NCI-H446 treated with DMSO at 0.1 percent for 48 hours (cell line): ENCODE measurements at places on chromosomes 7 and 10.

DNA sequence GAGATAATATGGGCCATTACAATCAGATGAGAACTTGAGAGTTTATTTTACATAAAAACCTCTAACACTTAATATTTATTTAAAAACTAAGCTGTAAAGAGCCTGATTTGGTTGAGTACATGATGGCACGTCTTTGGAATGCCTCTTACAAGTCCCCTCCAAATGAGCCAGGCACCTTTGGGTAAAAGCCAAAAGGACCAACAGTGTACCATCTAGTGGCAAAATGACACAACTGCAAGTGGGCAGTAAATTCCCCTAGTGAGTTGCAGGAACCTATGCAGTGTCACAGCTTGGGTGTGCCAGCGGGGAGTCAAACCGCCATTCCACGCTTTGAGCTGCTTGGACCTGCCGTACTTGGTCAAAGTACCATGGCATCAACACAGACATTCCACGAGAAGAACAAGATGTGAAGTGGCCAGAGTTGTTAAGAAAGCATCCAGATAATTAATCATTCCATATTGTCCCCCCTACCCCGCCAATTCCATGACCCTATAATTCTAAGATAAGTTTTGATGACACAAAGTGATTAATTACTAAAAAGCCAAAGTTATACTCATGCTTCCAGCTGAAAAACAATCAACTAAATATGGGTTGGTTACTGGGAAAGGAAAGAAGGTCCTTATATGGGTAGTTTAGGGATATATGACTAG, 115.2 kb downstream of the SORBS1 start:
- peak; percentile 19 for DNase-seq

GRCh38 chr10:118481871-118482270, 113.6 kb downstream of the PRLHR start:
- DNase-seq, result no peak

- peak; percentile 96 for DNase-seq
These were observed at the start of gene PITRM1 for GRCh38 chr10:3172446-3173170. Gene PITRM1, minus strand, starts transcription at chr10:3172782. Its CDS starts 10 bp downstream, at chr10:3172772.

DNA sequence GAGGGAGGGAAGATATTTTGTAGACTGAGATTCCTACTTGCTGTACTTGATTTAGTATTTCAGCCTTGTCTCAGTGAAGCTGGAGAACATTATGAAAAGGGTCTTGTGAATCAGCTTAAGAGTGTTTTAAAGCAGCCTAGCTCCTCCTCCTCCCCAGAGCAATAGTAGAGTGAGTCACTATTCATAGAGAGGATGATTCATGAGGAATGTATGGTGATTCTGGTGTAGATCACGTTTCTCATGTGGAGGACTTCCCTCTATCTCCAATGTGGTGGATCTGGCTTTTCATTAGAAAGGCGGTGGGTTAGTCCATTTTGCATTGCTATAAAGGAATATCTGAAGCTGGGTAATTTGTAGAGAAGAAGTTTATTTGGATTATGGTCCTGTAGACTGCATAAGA, 340.1 kb upstream of the CHRM2 start:
- DNase-seq, result no peak

- DNase-seq, result no peak
These were observed 473.5 kb downstream of the AUTS2 start for GRCh38 chr7:70071766-70072165.

DNA sequence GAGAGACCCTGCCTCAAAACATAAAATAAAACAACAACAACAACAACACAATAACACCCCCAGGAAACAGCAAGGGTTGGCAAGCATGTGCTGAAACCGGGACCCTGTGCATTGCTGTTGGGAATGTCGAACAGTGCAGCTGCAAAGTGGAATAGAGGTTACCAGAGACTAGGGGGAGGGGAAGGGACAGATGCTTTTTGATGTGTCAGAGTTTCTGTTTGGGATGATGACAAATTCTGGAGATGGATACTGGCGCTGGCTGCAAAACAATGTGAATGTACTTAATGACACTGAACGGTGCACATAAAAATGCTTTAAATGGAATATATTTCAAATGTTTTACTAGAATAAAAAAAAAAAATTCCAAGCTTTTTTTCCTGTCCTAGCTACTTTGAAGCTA, 241.8 kb downstream of the TEX36 start:
- DNase-seq, result no peak

GRCh38 chr7:2080060-2080387, 152.7 kb downstream of the MAD1L1 start:
- no peak for DNase-seq

DNA sequence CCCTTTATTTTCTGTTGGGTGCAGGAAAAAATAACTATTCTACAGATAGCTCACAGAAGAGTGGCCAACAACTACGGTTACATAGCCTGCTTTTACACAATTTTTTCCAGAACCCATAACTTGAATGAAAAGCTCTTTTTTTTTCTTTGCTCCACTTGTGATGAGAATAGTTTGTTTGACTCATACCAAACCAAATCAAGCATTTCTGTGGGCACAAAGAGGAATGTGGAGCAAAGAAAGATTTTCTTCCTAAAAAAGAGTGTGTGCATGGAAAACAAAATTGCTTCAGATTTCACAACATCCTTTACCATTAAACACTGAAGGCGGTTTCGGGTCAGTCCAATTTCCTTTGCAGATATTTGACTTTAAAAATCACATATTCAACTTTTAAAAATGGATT, 54.8 kb upstream of the RAB11FIP2 start:
- no peak for DNase-seq

GRCh38 chr10:122461729-122462532, 578 bp downstream of the HTRA1 start:
- DNase-seq, result no peak

DNA sequence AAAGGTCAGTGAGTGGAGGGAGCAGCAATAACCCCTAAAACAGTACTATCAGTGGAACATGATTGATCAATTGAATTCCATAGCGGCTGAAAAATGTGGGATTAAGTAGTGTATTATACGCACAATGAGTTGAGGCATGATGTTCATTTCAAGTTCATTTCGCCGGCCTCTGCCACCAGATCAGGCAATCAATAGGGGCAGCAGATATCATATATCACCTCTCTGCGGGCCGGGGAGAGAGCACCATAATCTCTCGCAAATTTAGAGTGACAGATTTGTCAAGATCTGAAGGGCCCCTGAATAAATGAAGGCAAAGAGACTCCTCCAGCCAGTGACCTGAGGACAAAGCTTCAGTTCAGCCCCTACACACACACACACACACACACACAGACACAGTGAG, 58.5 kb downstream of the PAX2 start:
- no peak for DNase-seq

GRCh38 chr7:96899108-96899507, 106.2 kb upstream of the DLX6 start:
- DNase-seq, result no peak

DNA sequence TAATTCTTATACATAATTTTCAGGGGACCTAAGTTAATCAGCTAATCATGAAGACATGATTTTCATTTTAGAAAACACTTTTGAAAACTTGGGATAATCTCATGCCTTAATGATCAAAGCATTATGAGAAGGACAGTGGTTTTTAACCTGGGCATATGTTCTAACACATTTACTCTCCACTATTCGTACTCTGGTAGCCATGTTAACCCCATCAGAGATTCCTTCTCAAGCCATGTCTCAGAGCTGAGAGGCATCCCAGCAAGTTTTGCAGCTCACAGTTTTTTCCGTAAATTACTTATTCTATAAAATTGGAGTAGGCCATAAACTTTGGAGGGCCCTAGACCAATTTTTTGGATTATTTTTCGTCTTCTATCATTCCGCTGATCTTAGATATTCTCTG, 15.7 kb downstream of the AKR1C1 start:
- DNase-seq, result no peak

GRCh38 chr10:113865901-113866300, 11.4 kb downstream of the NHLRC2 start:
- no peak for DNase-seq

DNA sequence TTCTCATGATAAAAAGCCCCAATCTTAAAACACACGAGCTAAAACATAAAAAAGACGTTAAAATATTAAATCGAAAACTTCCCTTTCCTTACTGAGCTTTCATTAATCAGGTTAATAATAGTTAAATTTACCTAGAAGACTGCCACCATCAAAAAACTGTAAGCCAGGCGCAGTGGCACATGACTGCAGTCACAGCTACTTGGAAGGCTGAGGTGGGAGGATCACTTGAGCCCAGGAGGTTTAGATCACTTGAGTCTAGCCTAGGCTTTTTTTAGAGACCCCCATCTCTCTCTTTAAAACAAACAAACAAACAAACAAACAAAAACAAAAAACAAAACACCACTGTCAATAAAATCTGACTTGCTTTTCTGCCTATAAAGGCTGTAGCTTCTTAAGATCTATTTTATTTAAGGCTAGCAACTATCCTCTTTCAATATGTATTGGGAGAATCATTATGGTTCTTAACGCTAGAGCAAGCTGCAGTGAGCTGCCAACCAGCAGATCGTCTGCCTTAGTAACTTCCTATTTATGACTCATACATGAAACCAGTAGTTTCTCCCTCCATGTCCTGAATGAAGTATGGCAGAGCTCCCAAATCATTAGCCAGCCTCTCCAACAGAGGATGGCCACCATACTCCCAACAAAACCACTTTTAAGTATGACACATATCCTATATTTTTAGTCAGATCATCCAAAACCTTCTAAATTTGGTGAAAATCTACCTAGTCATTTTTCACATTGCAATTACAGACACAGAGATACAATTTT, 163.7 kb downstream of the SRPK2 start:
- peak; percentile 87 for DNase-seq

DNA sequence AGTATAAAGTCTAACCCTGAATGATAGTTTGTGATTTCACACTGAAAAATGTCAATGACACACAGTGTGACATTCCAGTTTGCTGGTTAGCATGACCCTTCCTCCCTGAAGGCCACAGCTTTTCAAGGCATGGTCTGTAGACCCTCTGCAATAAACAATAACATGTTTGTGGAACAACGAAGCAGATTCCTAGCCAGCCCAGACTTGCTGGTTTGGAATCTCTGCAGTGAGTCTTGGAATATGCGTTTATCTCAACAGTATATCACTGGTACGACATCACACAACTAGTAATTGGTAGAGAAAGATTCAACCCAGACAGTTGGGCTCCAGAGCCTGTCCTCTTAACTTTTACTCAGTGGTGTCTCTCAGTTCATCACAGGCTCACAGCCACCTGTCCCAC, 23.7 kb upstream of the DUSP5 start:
- no peak for DNase-seq

DNA sequence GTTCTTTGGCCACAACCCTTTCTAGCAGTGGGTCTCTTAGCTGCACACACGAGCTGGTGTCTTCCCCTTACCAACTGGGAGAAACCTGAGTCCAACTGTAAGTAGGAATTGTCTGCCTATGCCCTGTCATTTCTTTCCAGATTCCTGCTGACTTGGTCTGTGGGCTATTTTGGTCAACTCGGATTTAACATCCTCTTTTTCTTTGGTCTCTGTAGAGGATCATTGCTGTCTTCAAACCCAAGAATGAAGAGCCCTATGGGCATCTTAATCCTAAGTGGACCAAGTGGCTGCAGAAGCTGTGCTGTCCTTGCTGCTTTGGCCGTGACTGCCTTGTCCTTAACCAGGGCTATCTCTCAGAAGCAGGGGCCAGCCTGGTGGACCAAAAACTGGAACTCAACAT, 10.3 kb downstream of the PI4K2A start:
- no peak for DNase-seq

DNA sequence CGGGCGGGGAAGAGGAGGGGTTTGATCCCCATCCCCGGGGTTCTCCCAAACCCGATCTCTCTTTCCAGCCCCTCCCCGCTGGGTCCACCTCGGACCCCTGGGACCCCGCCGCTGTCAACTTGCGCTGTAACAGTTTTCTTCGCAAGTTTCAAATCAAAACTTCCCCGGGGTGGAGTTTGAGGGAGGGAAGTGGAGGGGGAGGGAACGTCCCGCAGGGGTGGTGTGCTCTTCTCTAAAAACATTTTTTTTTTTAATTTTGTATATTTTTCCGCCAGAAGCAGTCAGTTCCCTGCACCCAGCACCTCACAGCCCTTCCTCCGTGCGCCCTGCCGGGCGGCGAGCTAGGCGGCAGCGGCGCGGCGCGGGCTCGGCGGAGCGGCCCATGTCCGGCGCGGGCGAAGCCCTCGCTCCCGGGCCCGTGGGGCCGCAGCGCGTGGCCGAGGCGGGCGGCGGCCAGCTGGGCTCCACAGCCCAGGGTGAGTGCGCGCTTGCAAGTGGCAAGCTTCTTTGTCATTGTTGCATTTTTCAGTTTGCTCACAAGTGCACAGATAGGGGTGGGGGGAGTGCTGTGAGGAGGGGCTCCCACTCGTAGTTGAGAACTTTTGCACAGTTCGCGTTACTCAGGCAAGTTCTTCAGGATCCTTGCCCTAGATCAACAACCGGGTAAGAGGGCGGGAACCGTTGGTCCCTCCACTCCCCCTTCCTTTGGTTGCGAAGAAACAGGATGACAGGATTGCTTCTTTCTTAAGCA, 933 bp downstream of the MDFIC start:
- no peak for DNase-seq

- DNase-seq, result no peak
These were observed 13.9 kb downstream of the ATP6V1F start for GRCh38 chr7:128876586-128876977.

DNA sequence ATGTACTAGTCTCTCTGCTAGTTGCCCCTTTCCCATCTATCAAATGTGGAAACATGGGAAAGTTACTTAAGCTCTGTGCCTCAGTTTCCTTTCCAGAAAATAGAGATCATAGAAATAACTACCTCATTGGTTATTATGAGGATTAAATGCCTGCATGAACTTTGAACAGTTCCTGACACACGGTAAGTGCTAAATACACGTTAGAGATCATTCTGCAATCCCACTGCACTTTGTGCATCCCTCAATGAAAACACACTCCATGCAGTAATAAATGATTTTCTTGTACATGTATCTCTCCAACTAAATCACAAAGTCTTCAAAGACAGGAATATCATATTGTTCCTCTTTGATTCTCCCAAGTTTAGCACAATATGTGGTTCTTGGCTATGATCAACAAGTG, 73.1 kb downstream of the PPP1R3C start:
- no peak for DNase-seq

- DNase-seq, result no peak
These were observed 44.4 kb downstream of the GPAM start for GRCh38 chr10:112139176-112139575.

DNA sequence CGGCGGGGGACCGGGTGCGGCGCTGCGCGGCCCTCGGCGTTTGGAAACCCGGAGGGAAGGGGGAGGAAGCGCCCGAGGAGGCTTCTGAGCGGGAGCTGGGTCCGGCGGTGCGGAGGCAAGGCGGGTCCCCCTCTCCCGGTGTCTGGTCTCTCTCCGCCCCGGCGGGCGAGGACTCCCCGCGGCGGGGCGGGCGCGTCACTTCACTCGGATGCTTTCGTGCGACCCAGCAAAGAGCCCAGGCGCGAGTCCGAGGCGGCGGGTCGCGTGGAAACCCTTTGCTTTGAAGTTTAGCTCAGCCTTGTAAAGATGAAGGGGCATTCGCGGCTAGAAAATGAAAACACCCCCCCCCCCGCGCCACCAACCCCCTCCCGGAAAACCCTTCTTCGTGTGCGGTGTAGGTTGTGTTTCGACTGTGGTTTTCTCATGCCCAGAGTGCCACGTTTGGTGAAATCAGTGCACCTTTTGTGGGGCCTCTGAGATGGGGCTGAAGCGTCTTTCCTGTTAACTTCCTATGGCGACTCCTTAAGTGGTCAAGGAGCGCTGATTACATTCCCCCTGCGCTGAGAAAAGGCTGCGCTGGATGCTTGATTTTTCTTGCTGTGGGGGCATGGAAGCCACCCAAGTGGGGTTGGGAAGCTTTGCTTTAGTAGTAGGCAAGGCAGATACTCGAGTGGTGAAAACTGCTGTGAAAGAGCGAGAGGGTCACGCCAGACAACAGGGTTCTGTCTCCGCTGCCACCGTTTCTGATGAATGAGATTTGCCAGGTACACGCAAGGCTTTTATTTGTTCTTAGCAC, 876 bp downstream of the GNAI1 start:
- no peak for DNase-seq

- no peak for DNase-seq
These were observed 13.2 kb downstream of the MKI67 start for GRCh38 chr10:128113026-128113425.
